Amniotic epithelial cell (primary cell): ENCODE measurements at places on chromosomes 7 and 10.

GRCh38 chr7:33623267-33623666, 282.1 kb upstream of the BMPER start:
- DNase-seq = peak; percentile 3

DNA sequence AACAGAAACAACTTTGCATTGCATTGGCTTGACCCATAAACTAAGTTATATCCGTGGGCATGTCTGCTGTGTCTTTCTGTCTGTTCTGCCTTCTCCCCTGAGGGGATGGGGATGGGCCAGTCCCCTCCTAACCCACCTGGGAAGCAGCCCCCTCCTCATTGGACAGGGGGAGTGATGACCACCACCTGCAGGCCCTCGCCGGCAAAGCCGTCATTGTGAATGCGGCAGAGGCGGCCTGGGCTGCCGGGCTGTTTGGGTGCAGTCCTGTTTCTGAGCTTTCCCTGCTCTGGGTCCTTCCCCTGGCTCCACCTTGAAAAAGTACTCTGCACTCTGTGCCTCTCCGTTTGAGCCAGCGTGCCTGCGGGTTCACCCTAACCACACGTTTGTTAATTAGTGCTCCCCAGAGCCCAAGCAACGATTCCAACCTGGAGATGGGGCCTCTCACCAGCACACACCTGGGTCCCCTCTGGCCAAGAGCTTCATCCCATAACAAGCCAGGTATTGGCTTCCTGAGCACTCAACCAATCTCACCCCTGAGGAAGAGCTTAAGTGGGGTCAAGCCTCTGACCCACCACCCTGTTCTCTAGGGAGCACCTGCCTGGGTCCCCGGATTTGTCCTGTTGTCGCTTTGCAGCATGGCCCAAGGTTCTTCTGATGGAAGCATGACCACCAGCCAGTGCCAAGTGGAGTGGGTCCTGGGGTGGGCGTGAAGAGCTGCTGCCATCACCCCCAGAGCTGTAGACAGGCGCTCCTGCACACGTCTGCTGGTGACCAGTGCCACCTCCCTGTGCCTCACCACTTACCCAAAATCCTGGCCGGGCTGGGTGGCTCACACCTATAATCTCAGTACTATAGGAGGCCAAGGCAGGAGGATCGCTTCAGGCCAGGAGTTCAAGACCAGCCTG, 39.4 kb upstream of the ZMIZ2 start:
- DNase-seq = no peak

DNA sequence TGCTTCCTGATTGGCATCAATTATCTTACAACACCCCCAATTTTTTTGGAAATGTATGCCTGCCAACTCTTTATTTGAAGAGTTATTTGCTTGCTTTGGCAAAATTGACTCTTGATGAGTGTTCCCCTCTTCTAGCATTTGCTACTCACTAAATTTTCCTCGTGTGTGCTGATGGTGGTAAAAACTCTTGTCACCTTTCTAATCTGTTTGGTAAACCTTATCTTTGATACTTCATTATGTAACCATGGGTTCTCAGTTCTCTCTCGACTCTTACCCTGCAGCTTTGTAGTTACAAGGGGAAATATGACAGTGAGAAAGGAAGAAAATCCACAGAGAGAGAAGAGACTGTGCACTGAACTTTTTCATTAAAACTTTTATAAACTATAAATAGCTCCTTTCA, 102.5 kb downstream of the CDK14 start:
- DNase-seq = no peak

- peak; percentile 53 for DNase-seq
Observed at GRCh38 chr10:105950410-105950809, 1214.1 kb downstream of the SORCS1 start.

DNA sequence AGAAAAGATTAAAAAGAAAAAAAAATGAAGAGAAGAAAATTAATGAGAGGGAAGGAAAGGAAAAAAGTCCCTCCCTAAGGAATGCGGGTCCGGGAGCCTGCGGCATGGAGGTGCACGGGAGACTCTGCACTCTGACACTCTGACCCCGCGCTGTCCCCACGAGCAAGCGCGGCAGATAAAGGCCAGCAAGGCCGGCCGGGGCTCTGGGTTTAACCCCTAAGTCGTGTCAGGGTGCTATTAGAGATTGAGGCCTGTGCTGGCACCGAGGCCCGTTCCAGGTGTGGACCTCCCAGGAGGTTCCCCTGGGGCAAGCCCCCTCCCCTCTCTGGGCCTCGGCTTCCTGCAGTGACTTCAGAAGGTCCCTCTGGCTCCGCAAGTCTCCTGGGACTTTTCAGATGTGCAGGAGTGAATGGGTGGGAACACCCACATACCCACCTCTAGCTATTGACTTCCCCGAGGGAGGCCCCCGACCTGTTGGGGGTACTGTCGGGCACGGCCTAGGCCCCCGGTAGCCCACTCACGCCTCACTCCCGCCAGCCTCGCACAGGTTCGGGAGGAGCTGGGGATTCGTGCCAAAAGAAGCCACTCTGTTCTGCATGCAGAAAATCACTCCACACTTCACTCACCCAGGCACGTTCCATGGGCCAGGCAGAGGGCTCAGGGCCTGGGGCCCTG, 164.1 kb downstream of the TCERG1L start:
- DNase-seq = no peak

GRCh38 chr10:88205842-88206446, 342.5 kb downstream of the PTEN start:
- no peak for DNase-seq

DNA sequence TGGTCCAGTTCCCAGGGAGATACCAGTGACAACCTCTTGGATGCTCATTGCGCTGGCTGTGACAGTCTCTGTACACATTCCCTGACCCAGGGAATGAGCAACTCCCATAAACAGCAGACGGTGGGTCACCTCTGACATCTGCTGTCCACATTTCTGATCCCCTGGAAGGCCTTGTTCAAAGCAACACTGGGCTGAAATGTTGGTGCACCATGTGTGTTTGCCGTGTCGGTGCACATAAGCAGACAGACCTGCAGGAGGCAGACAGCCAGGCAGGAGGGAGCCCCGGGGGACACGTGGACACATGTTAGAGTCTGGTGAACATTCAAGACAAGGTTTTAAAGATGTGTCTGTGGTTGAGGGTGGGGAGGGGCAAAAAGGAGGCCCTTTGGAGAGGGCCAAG, 254.9 kb downstream of the PLXNA4 start:
- DNase-seq = no peak

DNA sequence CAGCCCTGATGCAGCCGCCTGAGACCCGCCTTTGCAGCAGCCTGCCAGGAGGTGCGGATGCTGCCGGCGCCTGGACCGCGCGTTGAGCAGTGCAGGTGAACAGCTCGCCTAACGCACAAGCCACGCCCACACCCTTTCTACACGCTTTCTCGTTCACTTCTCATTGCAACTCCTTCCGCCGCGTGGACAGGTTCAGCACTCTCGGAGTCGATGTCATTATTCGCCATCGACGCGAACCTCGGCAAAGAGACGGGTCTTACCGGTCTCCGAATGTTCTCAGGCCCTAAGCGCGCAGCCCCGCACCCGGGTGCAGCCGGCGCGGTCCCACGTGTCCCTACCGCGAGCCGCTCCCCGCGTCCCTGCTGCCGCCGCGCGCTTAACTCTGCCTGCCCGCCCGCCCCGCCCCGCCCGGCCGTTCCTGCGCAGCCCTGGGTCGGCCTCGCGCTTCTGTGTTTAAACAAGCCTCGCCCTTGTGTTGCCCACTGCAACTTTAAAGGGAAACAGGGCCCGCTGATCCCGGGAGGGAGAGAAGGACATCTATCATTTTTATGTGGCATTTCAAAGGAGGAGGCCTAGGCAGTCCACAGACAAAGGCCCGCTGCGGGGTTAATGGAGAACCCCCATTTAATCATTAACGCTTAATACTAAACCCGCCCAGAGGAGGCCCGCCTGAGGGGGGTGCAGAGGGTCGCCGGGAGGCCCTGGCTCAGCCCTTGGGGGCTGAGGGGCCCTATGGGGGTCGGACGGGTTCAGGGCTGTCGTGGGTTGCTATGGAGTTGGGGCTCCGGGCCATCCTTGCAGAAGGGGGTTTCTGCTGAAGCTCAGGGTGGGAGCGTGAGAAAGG, 128.5 kb downstream of the WDR11 start:
- DNase-seq = peak; percentile 6

- DNase-seq = no peak
Observed at GRCh38 chr10:89206402-89207180, 526 bp downstream of the CH25H start.

GRCh38 chr7:44738051-44738723, 10.5 kb upstream of the ZMIZ2 start:
- no peak for DNase-seq

DNA sequence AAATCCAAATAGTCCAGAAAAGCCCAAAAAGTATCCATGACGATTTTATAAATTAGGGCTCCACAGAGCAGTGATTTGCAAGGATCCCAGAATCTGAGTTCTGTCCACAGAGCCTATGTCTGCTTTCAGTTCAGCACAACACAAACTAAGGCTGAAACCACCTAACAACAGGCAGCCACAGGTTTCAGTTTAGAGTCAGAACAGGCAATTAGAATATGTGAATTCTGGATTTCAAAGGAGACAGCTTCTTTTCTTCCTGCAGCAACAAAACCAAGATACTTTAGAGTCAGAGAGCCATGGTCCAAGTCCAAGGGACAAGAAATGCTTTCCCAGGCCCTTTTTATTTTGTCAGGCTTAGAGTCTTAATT, 23.6 kb downstream of the IFIT3 start:
- peak; percentile 51 for DNase-seq

- no peak for DNase-seq
Observed at GRCh38 chr10:52900593-52900992, 128.0 kb upstream of the MBL2 start.

- DNase-seq = no peak
Observed at GRCh38 chr10:102753718-102754117, 10.0 kb downstream of the WBP1L start.

DNA sequence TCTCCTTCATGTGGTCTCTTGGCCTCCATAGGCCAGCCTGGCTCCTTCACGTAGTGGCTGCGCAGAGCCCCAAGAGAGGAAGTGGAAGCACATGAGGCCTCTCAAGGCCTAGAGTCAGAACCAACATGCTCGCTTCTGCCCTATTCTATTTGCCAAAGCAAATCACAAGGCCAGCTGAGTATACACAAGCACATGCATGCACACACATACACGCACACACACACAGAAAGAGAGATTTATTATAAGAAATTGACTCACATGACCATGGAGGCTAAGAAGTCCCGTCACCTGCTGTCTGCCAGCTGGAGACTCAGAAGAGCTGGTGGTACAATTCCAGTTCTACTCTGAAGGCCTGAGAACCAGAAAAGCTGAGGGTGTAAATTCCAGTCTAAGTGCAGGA, 64.3 kb upstream of the NRP1 start:
- no peak for DNase-seq

GRCh38 chr7:49822856-49823255, 49.4 kb downstream of the VWC2 start:
- DNase-seq = no peak
